Breast epithelium (tissue), 4 donors: ENCODE measurements at places on chromosomes 2 and 18.

- H3K27me3 ChIP-seq: no peaks in the 10 kb centered on the region
- no peaks in the 10 kb centered on the region for H3K36me3 ChIP-seq
- no peaks in the 10 kb centered on the region for H3K4me1 ChIP-seq
- no peak for DNase-seq
- H3K4me3 ChIP-seq: no peak overlapping the region
Observed at GRCh38 chr2:100773538-100773937, 46.4 kb upstream of the NPAS2 start.

- no peak overlapping the region for H3K4me3 ChIP-seq
- H3K4me1 ChIP-seq: no peaks in the 10 kb centered on the region
- H3K27ac ChIP-seq: no peak overlapping the region
- no peaks in the 10 kb centered on the region for H3K27me3 ChIP-seq
- DNase-seq: no peak
- H3K36me3 ChIP-seq: no peaks in the 10 kb centered on the region
Observed at GRCh38 chr2:19888831-19889230, 13.0 kb downstream of the TTC32 start.

DNA sequence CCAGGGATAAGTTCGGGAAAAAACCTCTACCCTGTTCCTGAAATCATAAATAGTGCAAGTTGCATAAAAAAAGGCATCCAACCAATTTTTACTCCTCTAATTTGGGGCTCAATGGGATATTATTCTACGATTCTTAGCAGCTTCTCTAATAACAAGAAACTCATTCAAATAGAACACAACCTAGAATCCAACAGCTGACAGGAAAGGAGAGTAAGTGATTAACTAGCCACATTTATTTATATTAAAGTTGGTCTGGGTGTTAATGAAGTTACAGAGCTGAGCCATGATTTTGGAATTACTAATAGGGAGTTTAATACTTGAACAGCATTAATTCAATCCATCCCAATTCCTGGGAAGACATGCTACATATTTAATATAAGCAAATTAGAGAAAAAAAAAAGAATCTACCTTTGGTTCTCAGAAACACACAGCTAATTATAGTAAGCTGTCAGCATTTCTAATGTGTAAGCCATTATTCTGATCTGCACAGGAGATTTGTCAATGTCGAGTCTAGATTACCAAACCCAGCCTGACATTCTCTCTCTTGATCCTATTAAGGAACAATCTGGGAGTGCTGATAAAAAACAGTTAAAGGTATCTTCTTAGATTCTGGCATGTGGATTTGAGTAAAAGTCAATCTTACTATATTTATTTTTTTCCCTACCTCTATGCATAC, 267.7 kb downstream of the NBAS start:
- no peak overlapping the region for H3K4me3 ChIP-seq
- no peak for DNase-seq
- H3K36me3 ChIP-seq: no peaks in the 10 kb centered on the region
- no peaks in the 10 kb centered on the region for H3K4me1 ChIP-seq
- no peak overlapping the region for H3K27ac ChIP-seq

DNA sequence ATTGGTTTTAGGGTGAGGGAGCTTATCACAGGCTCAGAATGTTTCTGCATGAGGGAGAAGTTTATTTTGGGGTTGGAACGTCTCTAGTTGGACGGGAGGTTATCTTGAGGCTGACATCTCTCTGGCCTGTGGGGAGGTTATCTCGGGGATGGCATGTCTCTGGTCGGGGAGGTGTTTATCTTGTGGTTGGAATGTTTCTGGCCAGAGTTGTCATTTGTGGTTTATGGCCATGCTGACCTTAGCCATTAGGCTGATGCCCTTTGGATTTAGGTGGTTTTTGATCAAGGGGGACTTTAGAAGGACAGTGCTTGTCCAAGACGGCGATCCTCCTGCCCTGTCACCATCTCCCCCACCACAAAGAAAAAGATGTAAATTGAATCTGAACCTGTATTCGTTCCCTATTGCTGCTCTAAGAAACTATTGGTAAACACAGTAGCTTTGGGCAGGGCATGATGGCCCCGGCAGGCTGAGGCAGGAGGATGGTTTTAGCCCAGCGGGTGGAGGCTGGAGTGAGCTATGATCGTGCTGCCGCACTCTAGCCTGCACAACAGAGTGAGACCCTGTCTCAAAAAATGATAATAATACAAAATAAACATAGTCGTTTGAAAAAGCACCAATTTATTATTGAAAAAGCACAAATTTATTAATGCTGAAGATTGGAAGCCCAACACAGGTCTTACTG, 17.8 kb upstream of the MPPE1 start:
- no peak overlapping the region for H3K4me3 ChIP-seq
- no peak for DNase-seq
- H3K27ac ChIP-seq: no peak overlapping the region
- no peaks in the 10 kb centered on the region for H3K4me1 ChIP-seq
- no peaks in the 10 kb centered on the region for H3K27me3 ChIP-seq

- no peak overlapping the region for H3K4me3 ChIP-seq
- H3K36me3 ChIP-seq: no peaks in the 10 kb centered on the region
- DNase-seq: no peak
- peak overlapping the region; percentile 3 for H3K27ac ChIP-seq
- no peaks in the 10 kb centered on the region for H3K27me3 ChIP-seq
Observed at GRCh38 chr18:5618047-5618688, 74.4 kb upstream of the EPB41L3 start.
